HuH-7 (cell line): ENCODE measurements at places on chromosomes 3 and 15.

DNA sequence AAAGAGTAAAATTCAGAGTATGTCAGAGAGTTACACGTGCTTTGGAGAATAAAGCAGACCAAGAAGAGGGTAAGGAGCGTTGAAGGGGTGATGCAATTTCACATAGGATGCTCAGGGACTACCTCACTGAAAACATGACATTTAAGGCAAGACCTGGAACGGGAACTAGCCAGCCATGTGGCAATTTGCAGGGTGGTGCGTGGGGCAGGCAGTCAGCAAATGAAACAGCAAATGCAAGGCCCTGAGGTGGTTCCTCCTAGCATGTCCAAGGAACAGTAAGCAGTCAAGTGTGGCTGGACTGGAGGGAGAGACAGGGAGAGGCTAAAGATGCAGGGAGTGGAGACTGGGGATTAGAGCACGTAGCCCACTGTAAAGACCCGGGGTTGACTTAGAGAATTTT, 146.1 kb upstream of the LPP start:
- DNase-seq: no peak

GRCh38 chr15:38168467-38169070, 84.1 kb upstream of the SPRED1 start:
- no peak for DNase-seq

- no peak for DNase-seq
Observed at GRCh38 chr3:140588558-140588957, 89.3 kb upstream of the TRIM42 start.

DNA sequence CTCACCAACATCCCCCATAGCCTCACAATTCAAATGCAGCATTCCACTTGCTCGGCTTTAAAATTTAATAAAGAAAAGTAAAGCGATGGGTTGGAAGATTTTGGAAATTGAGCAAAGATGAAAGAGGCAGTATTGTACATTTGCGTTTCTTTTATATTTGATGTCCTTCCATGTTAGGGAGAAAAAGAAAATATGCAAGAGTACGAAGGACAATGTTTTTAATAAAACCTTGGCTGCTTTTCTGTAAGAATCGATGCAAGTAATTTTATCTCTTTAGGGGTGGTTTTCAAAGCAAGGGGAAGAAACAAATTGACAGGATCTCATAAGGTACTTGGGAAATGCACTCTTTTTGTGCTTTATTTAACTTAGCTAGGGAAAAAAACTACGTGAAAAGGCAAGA, 61.8 kb upstream of the TSC22D2 start:
- no peak for DNase-seq

GRCh38 chr15:88448991-88449461, 18.2 kb downstream of the MRPL46 start:
- DNase-seq: no peak

- peak; percentile 71 for DNase-seq
Observed at GRCh38 chr15:41568350-41569017, 9.5 kb downstream of the TYRO3 start.

- no peak for DNase-seq
Observed at GRCh38 chr3:146640955-146641867, 36.1 kb upstream of the PLSCR5 start.

GRCh38 chr3:41000471-41000870, 198.8 kb upstream of the CTNNB1 start:
- no peak for DNase-seq
